ENCODE measurements at places on chromosomes 16 and 17. TPM values are rescaled to one million over a fixed set of nuclear protein-coding genes. Genes with fewer than 3 reads are reported as not detected.

DNA sequence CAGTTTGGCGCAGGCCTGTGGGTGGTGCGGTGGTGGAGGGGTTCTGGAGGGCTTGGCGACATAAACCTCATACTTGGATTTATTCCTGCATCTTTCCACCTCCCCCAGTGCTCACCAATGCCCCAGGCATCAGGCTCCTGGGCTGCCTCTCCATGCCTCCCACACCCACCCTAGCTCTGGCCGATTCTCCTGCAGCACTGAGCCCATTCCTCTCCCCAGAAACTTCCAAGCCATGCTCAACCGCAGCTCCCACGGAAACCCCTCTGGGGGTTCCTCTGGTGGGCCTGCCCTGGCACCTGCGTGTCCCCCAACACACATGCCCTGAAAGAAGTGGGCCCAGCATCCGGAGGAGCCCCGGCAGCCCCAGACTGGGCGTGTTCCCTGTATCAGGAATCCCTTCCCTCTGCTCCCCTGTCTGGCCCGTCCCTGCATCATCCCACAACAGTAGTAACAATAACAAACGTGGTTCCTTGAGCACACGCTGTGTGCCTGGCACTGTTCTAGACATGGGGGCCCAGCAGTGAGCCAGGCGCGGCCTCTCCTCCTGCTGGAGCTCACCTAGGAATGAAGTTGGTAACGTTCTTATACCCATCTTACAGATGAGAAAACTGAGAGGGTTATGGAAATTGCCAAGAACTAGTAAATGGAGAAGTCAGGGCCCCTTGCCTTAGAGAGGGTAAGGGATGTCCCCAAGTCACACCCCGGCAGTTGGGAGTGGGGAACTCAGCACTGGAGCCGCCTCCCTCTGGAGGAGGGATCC lies 2.3 kb downstream of the PRSS21 start:
- no peak for DNase-seq

DNA sequence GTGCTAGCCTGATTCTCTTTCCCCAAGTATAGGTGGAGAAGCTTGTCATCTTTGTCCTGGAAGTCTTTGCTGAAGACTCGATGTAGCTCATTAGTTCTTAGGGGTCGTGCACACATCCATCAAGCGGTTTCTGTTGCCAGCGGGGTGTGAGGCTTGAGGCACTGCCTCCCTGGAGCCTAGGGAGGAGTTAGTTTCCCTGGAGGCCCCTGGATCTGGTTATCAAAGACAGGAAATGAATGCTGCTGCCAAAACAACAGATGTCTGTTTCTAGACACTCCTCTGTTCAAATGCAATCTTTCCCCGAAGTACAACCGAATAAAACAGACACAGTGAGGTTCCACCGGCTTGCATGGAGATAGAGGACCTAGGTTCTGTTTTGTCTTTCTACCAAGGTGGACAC lies 17.5 kb downstream of the HS3ST4 start:
- DNase-seq = no peak

DNA sequence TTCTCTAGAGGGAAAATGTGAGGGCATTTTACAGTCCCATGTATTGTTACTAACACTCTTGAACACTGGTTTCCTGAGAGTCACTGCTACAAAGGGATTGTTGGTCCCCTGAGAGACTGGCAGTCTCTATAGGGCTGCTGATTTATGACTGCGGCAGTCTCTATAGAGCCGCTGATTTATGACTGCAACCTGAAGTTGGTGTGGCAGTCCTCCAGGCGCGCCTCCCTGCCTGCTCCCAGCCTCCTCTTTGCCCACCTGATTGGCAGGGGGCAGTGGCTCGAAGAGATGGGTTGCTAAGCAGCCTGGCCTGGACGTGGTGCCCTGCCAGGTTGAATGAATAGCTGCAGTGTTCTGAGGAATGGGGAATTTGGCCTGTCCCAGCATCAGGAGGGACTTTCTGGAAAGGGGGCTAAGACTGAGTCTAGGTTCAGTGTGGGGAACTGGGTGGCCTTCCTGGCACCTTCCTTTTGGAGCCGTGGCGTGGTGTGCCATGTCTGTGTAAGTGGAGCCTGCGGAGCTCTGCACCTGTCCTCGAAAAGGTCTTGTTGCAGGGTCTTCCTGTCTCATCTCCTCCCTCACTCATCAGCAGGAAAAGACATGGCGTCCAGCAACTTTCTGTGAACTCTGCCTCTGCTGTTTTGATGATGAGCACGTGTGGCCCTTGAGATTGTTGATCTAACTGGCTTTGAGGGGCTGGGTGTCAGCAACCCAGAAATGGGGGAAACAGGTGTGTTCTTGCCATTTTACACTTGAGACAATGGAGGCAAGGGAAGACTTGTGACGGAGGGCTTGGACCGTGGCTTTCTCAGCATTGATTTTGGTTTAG lies 24.9 kb downstream of the SAP30BP start:
- DNase-seq = no peak

DNA sequence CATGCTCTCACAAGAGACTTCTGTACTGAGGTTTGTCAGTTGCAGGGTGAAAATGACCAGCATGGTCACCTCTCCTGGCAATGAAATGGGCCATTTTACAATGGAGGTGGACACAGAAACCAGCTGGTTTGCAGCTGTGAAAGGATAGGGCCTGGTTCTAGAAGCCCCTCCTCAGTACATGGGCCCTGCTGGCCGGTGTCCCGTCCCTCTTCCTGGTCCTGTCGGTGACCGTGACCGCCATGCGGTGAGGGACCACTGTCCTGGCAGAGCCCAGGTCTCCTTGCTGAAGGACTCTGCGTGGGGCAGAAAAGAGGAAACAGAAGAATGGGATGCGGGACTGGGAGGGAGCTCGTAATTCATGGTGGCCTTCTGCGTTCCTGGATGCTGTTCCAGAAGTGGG lies 76.0 kb upstream of the ZNF423 start:
- no peak for DNase-seq

DNA sequence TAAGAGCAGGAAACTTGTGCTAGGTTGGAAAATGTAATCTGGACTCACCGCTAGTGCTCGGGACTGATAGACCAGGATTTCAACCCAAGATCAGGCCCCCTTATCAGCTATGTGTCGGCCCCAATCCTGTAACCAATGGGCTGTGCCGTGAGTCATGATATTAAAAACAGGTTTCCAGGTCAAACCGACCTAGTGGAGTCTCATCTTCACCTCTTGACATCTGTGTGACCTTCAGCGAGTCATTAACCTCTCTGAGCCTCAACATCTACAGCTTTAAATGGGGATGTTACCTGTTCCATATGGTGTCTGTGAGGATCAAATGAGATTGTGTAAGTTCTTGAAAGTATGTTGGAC lies 512 bp downstream of the PMM2 start:
- peak; percentile 44 for DNase-seq

GRCh38 chr16:71974068-71974818 lies 26.0 kb downstream of the PKD1L3 start:
- no peak for DNase-seq

DNA sequence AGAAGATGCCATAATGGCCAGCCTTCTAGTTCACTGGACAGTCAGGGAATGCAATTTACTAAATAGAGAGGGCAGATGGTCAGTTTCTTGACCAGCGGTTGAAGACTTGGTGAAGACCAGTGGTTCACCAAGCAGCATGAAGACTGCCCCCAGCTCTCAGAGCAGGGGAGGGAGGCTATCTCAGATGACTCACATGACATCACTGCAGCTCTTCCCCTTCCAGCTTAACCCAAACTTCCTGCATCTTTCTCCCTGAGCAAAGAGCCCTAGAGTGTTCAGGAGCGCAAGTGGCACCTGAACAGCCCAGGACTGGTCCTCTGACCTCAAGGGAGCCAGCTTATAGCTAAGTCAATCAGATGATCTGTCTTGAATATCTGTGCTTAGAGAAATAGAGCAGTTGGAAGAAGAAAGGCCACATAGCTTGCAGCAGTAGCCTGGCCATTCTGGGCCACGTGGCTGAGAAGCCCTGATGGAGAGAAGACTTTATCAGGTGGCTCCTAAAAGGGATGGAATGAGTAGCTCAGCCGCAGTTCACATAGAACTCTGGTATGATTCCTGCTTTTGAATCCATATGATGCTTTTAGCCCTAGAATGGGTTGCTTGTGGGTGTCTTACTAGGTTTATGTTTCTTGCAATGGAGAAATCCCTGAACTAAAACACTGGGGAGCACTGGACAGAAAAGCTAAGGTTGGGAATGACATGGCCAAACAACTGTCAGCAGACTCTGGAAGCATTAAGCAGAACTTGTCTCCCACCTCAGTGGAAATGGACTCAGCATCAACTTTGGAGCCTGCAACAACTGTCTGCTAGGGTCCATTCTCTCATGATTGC lies 392.1 kb upstream of the CCL2 start:
- DNase-seq = no peak

- DNase-seq = no peak
These were observed 90.8 kb downstream of the TBC1D16 start for GRCh38 chr17:79944821-79945391.

SKAP1 gene
- not detected for total RNA-seq

RTN4RL1 gene
- not detected for total RNA-seq

EFCAB13 gene
- total RNA-seq = 12.5 TPM

KRTAP16-1 gene
- not detected for total RNA-seq

ARL5C gene
- total RNA-seq = not detected
